ENCODE measurements at places on chromosomes 1 and 21.

DNA sequence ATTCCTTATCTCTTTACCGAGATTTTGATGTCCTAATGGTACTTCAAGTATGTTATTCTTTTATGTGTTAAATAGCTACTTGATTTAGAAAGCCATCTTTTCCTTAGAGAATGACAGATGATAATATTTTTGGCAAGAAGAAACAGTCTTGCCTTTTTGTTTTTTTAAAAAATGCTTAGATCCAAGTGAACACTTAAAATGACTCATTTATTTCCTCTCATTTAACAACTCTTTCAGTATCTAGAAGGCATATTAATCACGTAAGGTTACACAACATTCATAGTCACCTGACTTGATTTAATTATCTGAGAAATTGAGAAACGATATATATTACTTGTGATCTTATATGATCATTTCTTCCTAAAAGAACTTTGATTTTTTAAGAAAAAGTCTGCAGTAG is 52.4 kb downstream of the SUCO start:
- no peak for DNase-seq

- DNase-seq = no peak
These were observed 63.7 kb downstream of the PRDM16 start for GRCh38 chr1:3132660-3133059.

DNA sequence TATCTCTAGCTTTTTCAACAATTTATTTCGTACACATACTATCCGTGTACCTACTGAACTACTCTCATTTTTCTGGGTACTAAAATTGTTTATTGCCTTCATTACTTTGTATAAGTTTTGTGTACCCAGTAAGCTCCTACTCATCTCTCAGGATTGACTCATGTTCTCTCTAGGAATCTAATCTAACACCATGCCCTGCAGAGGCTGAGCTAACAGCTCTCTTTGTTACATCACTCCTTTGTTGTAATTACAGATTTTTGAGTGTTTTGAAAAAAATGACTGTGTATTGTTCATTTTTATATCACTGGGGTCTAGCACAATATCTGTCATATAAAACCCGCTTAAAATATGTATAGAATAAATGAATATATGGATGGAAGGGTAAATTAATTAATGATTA is 167.1 kb downstream of the ATP6V1G3 start:
- DNase-seq = no peak

DNA sequence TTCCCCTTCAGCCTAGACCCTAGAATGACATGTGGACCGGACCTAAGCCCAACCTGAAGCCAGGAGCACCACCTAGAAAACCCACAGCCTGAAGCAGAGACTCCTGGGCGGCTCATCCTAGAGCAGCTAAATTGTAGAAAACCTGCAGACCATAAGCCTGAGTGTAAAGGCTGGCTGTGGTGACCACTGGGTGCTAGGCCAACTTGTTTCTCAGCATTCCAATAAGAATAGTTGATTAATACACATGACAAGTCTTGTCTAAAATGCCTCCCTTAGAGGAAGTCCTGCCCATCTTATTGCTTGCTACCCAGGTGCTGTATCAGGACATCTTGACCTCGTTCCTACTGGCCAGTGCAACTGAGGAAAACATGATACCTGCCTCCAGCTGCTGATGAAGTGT is 23.3 kb upstream of the CASQ2 start:
- no peak for DNase-seq
